Stimulated activated CD4-positive, alpha-beta T cell treated with anti-CD3 and anti-CD28 coated beads, Interleukin-2, amount 100 ng/mL, for 24 hours (primary cell): ENCODE measurements at places on chromosomes 4 and X.
A peak's percentile ranks its signal among the peaks of the same experiment; 100 is the strongest.

- DNase-seq, result no peak
Measured at GRCh38 chrX:120372667-120373370, 10.9 kb downstream of the ATP1B4 start.

GRCh38 chrX:65671966-65672365, 4.5 kb downstream of the MSN start:
- no peak for DNase-seq

DNA sequence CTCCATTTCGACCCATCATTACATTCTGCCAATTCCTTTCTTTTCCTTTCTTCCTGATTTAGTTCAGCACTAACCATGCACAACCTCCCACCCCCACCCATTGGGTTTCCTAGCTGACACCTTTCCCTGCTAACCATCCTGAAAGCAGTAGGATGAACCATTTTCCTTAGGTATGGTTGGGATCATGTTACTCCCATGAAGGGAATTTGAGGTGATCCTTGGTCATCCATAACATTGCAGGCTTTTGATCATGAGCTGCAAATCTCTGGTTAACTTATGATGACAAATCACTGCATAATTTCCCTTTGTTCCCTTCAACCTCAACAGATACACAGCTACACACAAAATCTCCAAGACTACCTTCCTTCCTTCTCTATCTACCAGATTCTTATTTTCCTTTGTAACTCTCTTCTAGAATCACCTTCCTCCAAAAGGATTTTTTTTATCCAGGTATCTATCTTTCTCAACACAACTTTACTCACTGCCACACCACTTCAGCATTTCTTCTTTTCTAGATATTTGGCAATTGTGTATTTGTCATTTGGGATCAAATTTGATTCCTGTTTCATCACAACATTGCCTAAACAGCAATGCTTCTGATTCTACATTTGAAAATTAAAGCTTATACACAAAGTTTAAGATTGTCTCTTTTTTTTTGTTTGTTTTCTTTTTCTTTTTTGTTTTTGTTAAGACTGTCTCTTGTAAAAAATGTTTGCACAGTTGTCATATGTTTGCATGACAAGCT, 145.1 kb downstream of the RBM47 start:
- no peak for DNase-seq

GRCh38 chrX:134658002-134658759, at the start of gene PLAC1:
PLAC1 (minus strand) TSS chrX:134658471; CDS start chrX:134566682, 91,789 bp downstream.
- no peak for DNase-seq

DNA sequence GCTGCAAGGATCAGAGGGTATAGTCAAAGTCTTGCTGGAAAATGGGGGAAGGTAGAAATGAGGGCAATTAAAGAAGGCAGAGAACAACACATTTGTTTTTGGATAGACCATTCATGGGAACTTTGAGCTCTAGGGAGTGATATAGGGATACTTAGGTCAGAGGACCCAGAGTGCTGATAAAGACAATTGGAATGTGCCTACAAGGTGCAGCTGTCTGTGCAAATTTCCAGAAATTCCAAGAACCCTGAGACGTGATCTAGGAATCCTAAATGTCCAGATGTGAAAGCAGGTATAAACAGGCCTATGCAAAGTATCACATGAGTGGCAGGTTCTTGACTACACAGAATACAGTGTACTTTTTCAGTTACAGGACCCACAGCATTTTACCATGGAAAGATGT, 24.2 kb downstream of the FNIP2 start:
- no peak for DNase-seq

GRCh38 chrX:71532078-71532752, 689 bp upstream of the OGT start:
- DNase-seq, result peak; percentile 59

DNA sequence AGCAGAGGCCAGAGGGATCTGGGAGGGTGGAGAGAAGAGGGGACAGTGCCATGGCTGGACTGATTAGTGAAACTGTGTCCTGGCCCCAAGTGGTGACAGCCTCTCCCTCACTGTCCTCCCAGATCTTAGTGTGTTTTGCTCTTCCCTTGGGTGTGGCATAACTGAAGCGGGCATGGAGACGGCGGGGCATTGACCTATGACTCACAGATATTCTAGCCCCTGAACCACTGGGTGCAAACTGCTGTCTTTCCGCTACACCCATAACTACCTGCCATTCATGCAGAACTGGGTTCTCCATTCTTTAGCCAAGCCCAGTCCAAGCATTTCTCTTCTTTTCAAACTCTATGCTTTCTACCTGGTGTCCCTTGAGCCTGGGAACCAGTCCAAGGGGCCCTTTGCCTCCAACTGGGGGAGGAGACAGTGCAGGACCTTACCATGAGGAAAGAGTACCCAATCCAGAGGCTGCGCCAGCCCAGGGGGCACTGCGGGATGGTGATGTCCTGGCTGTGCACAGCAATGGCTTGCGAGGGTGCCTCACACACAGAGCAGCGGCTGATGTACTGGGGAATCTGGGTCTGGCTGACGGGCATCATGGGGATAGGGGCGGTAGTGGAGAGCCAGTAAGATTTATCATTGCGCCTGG, 67.6 kb downstream of the ATG4A start:
- DNase-seq, result no peak

- DNase-seq, result no peak
Measured at GRCh38 chr4:1907848-1908525, 36.8 kb downstream of the NSD2 start.

- DNase-seq, result no peak
Measured at GRCh38 chr4:177450426-177451107, 8.3 kb upstream of the AGA start.

GRCh38 chr4:65007841-65008439, 598.7 kb upstream of the TECRL start:
- DNase-seq, result no peak

DNA sequence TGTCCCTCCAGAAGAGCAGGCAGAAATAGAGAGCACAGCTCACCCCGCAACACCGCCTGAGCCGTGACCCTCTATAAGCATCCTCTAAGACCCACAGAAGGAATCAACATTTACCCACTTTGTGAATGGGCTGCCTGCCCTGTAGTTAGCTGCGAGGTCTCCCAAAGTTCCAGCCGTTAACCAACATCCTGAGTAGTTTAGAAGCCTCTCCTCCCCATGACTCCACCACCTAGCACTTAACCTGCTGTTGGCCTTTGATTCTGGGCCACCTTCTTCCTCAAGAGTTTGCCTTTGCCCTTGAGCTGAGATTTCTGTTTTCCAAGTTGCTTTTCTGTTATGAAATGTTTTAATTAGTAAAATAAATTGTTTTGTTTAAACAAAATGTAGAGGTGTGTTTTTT, 75.8 kb downstream of the NUDT10 start:
- no peak for DNase-seq

DNA sequence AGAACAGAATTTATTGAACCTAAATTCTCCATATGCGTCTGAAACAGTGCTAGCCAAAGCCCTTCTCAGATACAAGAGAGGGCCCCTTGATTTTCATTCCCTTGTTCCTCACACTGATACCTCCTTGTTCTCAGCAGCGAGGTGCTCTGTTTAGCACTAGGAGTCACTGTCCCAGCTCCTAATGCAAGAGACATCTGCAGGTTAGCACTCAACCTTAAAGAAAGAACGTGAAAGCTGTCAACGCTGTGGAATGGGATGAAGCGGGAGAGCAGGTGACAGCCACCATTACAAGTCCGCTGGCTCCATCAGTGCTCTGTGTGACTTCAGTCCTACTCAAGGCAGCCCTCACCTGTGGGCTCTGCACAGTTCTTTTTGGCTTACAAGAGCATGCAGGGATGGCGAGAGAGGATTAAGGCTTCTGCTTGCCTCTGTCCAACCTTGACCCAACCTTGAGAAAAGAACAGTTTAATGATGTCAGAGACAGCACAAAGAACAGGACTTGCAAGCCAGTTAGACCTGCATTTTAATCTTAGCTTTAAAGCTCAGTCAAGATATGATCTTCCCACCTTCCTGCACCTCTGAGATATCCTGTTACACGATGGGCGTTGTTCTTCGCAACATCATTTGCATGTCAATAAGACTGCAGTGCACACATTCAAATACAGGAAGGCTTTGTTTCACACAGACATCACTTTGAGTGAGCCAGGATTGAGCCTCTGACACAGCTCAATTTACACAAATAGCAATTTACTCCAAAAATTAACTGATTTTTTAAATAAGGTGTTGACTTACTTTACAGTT, 95.1 kb downstream of the ARSF start:
- no peak for DNase-seq

DNA sequence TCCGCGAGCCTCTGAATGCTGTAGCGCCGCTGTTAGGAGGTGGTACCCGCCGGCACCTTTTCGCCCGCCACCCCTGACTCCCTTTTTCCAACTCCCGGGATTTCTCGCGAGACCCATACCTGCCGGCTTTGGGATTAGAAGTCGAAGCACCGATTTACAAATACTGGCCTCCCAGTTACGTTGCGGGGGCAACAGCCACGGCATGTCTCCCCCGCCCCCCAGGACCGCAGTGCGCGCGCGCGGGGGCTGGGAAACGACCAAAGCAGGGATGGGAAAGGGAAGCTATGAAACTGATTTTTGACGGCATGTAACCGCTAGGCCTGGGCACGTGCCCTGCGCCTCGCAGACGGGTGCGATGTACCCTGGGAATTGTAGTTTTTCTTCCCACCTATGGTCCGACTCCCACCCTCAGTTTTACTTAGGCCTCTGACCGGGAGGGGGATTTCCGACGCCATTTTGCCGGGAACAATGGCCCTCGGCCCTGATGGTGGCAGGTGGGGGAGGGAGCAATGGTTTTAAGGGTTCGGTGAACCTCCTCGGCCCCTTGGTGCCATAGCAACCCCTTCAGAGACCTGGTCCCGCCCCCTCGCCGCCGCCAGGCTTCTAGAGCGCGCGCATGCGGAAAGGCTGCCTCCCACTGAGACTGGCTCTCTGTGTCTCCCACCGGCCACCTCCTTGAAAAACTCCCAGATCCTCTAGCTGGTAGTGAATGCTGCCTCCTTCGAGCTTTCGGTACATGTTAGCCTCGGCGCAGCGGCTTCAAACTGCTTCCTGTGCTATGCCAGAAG, 772 bp upstream of the WNK3 start:
- DNase-seq, result peak; percentile 41

- DNase-seq, result no peak
Measured at GRCh38 chr4:122524176-122524575, 67.7 kb upstream of the IL2 start.

- DNase-seq, result no peak
Measured at GRCh38 chr4:176358083-176358469, 38.3 kb downstream of the SPCS3 start.

DNA sequence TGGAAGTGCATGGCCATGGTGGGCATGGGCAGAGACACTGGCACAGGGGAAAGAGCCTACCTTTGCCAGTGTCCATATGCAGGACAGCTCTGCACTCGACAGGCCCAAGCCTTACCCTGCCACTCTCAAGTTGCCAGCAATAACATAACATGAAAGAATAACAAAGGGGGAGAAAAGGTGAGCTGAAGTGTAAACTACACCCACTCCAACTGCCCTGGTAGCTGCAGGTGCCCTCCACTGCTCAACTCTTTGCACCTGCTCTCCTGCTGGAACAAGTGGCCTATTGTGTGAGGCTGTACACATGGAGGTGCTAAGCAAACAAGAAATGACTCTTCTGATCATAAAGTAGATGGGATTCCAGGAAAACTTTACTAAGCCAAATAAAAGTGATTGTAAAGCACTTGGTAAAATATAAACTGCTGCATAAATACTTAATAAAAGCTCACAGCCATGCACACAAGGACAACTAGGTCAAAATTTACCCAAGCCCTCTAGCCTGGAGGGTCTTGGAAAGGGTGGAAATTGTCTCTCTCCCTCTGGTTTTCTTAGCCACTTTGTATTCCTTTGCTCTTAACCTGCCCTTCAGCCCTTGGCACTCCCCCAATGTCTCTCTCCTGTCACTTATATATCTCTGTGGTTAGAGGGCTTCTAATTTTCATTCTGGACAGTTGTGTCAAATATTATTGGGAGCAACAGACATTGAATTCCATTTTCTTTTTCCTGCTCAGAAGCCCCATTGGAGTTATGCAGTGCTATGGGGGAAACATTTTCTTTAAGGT, 261.2 kb upstream of the GPC4 start:
- no peak for DNase-seq

DNA sequence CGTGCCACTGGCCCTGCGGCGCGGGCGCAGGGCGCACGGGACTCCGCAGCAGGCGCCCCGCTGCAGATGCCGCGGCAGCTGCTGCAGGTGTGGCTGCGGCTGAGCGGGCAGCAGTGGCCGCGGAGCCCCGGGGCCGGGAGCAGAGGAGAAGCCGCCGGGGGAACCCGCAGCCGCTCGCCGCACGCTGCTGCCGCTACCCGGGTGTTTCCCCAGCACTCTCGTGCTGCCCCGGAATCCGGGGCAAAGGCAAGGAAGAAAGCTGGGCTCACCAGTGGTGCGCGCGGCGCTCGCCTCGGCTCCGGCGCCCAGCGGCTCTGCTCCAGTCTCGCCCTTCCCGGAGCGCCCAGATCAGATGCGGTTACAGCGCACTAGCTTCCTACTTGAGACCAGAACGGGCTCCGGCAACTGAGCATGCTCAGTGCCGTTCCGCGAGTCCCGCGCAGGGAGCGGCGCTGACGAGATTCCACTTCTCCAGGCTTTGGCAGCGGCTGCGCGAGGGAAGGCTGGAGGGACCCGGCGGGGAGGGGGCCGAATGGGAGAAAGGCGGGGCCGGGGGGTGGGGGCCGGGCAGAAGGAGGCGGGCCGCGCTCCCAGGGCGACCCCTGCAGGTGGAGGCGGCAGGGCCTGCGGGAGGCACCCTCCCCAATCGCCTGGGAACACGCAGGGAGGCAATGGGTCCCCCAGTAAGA, at the start of gene APBB2:
TSS of gene APBB2 (minus strand) at position 407 of the 689 bp plus-strand sequence. CDS start 181,288 bp downstream, outside the sequence.
- peak; percentile 72 for DNase-seq

DNA sequence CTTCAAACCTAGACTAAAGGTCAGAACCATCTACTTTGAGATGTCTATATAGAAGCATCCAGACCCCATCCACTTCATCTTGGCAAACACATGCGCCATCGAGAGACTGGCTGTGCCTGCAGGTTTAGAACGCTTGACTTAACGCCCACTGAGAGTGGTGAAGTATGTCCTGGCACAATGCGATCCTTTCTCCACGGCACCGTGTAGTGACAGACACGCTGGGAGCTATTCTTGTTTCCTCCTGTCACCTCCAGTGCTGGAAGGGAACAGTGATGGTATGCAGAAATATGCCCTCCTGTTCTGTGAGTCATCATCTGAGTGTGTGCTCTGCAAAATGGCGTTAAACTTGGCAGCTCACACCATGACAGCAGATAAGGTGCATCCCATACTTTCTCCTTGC, 330.2 kb downstream of the NLGN4X start:
- no peak for DNase-seq

DNA sequence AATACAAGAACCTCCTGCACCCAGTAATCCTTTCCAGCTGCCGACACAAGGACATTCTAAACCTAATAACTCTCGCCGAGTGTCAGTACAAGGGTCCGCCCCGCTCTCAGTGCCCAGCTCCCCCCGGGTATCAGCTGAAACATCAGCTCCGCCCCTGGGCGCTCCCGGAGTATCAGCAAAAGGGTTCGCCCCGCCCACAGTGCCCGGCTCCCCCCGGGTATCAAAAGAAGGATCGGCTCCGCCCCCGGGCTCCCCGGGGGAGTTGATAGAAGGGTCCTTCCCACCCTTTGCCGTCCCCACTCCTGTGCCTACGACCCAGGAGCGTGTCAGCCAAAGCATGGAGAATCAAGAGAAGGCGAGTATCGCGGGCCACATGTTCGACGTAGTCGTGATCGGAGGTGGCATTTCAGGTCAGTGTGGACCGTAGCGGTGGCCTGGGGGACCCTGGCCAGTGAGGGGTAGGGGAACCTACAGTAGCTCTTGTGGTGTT, at the start of gene MAOA:
TSS of gene MAOA (plus strand) at position 295 of the 490 bp plus-strand sequence. CDS start at position 338, 43 bp downstream.
- DNase-seq, result peak; percentile 36
